Stimulated activated CD4-positive, alpha-beta T cell treated with anti-CD3 and anti-CD28 coated beads, Interleukin-4, amount 100 ng/mL, for 4 hours (primary cell): ENCODE measurements at places on chromosomes 2 and 18.

DNA sequence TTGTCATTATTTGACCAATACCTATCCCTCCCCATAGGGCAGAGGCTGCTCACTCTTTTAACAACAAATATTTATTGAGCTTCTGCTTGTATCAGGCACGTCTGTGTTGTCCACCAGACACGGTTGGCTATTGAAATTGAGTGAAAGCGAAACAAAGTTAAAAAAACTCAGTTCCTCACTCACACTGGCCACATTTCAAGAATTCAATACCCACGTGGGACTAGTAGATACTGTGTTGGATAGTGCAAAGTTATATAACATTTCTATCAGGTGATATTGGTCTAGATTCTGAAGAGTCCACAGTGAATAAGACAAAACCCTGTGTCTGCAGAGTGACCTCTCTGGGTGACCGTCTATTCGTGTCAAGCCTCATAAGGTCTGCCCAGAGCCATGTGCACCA is 43.9 kb upstream of the GALR1 start:
- no peak for DNase-seq

DNA sequence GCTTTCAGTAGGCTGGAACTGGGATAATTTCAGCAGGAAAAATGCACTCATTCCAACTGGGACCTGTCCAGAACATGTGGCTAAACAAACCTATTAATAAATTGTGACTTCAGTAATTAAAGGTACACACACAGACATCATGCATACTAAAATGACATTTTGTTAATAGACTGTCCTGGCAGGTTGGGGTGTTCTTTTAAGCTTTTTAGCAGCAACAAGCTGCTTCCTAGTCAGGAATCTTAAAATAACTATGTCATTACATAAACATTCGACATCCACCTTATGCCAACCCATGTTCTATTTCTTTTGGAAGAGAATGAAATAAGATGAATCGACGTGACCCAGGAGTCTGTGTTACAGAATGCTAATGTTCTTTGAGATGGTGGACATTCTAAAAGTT is 435.7 kb downstream of the TXNL1 start:
- no peak for DNase-seq

- DNase-seq: no peak
Observed at GRCh38 chr2:1653956-1654695, 90.2 kb downstream of the PXDN start.

GRCh38 chr2:105791229-105791628 is 46.5 kb downstream of the NCK2 start:
- DNase-seq: no peak

DNA sequence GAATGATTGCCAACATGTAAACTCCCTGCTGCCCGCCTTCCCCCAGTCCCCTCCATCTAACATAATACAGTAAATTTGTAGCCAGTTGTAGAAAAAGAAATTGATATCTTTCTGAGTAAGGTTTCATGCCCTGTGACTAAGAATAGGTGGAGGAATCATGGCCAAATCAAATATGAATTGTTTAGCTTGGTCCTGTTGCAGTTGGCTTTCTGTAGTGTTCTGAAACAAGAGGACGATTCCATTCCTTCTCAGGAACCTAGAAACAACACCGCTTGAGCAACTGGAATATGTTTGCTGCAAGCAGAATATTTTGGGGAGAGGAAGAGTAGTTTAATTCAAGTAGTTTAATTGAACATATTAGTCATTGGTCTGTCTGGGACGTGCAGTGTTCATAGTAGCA is 7.0 kb upstream of the DRC1 start:
- DNase-seq: no peak

- no peak for DNase-seq
Observed at GRCh38 chr18:45521136-45521535, 94.1 kb upstream of the SLC14A2 start.

DNA sequence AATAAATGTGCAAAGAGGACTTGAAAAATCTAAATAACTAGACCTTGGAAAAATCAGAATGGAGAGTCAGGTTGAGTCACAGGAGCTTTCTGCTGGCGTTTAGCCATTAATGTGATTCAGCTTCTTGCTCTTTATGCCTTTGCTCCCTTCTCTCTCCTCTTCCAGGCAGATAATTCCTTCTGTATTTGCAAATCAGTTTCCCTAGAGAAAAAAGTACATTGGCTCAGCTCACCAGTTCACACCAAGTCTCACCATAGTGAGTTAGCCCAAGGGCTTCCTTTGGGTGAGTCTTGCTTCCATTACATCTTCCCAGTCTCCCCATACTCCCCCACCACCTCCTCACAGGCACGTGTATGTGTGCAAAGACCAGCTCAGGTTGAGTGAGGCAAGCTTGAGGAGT is 73.6 kb downstream of the CYBRD1 start:
- no peak for DNase-seq

DNA sequence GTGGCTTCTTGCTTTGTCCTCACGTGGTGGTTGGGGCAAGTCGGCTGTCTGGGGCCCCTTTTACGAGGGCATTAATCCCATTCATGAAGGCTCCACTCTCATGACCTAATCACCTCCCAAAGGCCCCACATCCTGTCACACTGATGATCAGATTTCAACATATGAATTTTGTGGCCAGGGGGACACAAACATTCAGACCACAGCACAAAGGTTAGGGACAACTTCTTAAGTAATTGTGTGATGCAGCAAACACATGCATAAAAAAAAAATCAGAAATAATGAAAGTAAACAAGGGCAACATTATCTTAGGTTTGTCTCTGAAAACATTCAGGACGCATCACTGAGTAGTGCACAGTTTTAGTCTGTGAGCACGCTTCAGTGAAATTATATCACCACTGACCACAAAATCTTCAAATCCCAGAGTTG is 54.2 kb upstream of the FRZB start:
- no peak for DNase-seq

GRCh38 chr2:224360801-224361251 is 41.1 kb downstream of the FAM124B start:
- DNase-seq: no peak

GRCh38 chr18:40555914-40556313 is 1399.1 kb upstream of the PIK3C3 start:
- DNase-seq: no peak

DNA sequence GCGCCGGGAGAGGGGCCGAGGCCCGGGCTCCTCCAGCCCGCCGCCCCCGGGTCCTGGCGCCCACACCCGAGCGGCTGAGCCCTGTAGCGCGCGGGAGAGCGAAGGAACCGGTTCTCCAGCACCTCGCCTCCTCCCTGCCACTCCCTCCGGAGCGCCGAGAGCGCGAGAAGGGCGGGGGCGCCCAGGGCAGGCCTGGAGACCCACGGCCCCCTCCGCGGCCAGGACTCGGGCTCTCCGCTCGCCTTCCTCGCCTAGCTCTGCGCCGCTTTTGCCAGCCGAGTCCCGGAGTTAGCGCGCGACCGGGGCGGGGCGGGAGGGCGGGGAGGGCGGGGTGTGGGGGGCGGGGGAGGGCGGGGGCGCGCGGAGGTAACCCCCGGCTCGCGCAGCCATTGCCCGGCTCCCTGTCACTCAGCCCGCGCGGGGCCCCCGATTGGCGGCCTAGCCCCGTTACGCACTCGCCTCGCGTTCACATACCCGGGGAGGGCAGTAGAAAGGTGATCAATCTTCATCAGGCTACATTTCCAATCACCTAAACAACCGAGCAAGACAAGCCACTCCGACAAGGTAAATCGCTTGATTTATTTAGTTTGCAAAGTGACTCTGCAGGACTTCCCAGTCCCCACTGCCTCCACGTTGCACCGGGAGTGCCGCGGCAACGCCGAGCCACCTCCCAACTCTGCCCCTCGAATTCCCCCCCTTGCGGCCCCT is at the start of gene OTX1:
Gene OTX1 (plus strand): TSS at position 497 of the 708 bp plus-strand sequence. CDS start 2,161 bp downstream, outside the sequence.
- peak; percentile 48 for DNase-seq

- DNase-seq: no peak
Observed at GRCh38 chr2:238884812-238885408, 37.0 kb downstream of the TWIST2 start.

DNA sequence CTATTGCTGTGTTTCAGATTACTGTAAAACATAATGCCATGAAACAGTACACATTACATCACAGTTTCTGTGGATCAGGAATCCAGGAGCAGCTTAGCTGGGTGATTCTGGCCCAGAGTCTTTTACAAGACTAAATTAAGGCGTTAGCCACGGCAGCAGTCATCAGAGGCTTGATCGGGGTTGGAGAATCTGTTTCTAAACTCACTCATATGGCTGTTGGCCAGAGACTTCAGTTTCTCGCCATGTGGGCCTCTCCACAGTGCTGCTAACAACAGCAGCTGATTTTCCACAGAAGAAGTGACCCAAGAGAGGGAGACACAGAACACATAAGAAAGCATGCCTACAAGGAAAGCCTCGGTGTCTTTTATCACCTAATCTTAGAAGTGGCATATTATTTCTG is 89.2 kb upstream of the MYO3B start:
- no peak for DNase-seq

DNA sequence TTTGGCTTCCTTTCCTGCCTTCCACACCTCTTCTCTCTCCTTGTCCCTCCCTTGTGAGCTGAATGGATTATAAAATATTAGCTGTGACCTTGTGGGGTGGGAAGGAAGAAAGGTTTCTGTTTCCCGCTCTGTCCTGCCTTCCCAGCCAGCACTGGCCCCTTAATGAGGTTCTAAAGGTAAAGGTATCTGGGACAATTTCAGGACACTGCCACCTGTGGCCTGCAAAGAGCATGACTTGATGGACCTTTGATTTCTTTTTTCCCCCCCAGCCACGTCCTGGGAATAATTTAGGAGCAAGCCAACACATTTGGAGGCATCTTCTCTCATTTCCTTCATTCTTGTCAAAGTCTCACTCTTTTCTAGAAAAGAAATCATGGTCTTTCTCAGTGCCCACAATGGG is 246.7 kb upstream of the EPAS1 start:
- no peak for DNase-seq

- no peak for DNase-seq
Observed at GRCh38 chr18:48571639-48572384, 33.0 kb downstream of the CTIF start.

GRCh38 chr2:45804987-45805755 is 153.7 kb downstream of the PRKCE start:
- DNase-seq: no peak

DNA sequence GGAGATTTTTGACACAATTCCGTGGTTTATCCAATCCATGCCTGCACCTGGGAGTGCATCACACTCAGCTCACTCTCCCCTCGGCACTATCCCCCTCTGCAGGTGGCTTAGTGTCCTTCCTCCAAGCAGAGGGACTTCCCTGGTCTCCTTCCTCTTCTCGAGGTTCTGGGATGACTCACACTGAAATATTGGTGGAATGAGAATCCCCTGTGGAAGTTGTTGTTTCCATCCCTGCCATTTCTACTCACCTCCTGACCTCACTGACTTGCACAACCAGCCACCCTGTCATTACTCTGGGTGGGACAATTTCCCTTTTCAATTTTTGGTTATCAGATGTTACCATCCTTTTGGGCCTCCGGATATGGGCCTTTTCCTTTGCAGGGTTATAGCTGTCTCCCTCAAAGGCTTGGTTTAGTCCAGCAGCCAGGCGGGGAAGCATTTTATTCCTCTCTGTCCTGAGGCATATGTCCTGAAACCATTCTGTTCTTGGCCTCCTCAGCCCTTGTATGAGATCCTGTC is 59.9 kb downstream of the PTPRM start:
- DNase-seq: no peak

DNA sequence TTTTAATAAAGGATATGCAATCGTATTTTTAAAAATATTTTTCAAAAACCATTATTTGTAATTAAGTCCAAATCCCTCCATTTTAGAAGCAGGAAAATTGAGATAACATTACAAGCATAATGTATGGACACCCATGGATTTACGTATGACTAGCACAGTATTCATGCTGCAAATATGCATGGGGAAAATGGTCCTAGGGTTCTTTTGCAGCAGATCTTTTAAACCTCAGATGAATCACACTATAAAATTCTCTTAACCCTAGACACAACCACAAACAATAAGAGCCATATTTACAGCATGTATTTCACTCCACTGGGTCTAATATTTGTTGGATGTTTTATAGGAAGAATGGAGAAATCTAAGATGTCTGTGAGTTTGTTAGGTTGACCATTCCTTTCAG is 453.4 kb downstream of the TGIF1 start:
- no peak for DNase-seq

DNA sequence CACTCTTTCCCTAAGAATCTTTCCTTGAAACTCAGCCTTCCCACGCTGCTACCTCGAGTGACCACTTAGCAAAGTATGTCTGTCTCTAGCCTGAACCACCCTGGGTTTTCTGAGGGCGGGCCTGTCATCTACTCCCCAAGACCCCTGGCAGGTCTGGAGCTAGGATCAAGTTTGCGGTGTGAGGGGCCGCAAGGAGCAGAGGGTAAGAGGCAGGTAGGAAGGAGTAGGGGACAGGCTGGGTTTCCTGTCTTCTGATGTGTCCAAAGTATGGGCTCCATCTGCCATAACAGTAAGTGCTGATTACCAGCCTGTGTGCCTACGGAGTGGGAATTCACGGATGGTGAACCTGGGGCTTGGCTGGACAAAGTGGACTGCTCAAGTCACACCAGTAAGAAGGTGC is 25.4 kb downstream of the ZFP36L2 start:
- no peak for DNase-seq

- DNase-seq: no peak
Observed at GRCh38 chr2:98472132-98472650, 27.5 kb downstream of the INPP4A start.

GRCh38 chr2:209772290-209772685 is 656 bp downstream of the UNC80 start:
- DNase-seq: no peak

- DNase-seq: no peak
Observed at GRCh38 chr2:232245111-232245510, 133.4 kb upstream of the ALPP start.

DNA sequence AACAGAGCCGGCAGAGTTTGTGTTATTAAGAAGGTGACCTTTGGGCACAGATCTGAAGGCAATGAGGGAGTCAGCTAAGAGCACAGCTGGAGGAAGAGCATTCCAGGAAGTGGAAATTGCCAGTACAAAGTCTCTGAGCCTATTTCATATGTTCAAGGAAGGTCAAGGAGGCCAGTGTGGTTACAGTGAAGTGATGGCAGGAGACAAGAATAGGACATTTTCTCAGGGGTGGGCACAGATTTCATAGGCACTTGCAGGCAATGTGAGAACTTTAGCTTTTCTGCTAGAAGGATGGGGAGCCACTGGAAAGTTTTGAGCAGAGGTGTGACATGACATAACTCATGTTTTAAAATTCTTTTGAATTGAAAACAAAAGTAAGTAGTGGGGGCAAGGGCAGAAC is 50.3 kb downstream of the ARHGAP25 start:
- no peak for DNase-seq

GRCh38 chr2:59398081-59398480 is 1155.4 kb downstream of the BCL11A start:
- no peak for DNase-seq
